ENCODE measurements at places on chromosomes 5 and 9.

DNA sequence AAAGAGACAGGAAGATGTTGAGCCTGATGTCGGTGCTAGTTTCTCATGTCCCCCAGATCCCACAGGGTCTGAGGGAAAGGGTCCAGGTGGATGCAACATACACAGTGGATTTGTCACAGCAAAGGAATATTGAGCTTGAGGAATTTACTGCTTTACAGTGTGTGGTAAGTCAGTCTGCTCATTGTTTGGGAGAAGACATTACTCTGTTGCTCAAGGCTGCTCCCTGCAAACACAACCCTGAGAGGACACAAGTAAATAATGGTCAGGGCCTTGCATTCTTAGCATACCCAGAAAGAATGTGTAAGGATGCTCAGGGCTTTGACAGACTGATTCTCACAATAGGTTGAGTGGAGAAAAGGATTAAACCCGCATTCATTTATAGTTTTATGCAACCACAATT, 7.3 kb upstream of the MAN2A1 start:
- no peak for DNase-seq

- DNase-seq, result no peak
These were observed 50.2 kb upstream of the ZFAND5 start for GRCh38 chr9:72415163-72415562.

DNA sequence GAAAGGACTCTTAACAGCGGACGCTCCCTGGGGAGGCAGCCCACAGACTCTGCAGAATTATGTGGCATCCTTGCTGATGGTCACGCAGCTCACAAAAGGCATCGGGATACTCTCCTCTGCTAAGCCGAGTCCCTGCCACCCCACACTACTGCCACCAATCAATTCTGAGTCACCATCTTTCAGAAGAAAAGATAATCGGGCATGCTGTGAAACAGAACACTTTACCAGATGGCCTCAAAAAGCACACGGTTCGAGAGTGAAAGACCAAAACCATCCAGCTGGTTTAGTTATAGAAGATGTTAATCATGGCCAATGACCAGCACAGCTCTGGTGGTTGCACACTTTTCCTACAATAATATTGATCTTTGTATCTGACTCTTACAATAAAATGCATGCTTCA, 136.3 kb downstream of the MYO10 start:
- DNase-seq, result no peak

- DNase-seq, result peak; percentile 96
These were observed 108.7 kb downstream of the RXRA start for GRCh38 chr9:134434894-134435506.

Data from DMS79 treated with DMSO at 0.1 percent for 48 hours (cell line).